ENCODE measurements at places on chromosomes 12 and 14. TPM values are rescaled to one million over a fixed set of nuclear protein-coding genes. Genes with fewer than 3 reads are reported as not detected.
A peak's percentile ranks its signal among the peaks of the same experiment; 100 is the strongest.

GRCh38 chr14:23060536-23061260 is 3.4 kb upstream of the CDH24 start:
- no peak overlapping the region for H3K27ac ChIP-seq
- H3K27me3 ChIP-seq: no peaks in the 10 kb centered on the region
- H3K36me3 ChIP-seq: peaks cover 31% of the 10 kb centered on the region

DNA sequence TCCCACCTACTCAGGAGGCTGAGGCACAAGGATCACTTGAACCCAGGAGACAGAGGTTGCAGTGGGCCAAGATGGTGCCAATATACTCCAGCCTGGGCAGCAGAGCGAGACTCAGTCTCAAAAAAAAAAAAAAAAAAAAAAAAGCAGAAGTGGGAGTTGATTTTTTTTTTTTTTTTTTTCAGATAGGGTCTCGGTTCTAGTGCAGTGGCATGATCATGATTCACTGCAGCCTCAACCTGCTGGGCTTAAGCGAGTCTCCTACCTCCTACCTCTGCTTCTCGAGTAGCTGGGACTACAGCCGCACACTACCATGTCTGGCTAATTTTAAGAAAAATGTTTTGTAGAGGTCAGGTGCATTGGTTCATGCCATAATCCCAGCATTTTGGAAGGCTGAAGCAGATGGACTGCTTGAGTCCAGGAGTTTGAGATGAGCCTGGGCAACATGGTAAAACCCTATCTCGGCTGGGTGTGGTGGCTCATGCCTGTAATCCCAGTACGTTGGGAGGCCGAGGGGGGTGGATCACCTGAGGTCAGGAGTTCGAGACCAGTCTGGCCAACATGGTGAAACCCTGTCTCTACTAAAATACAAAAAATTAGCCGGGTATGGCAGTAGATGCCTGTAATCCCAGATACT is 16.3 kb upstream of the HSP90AA1 start:
- no peaks in the 10 kb centered on the region for H3K27me3 ChIP-seq
- H3K4me3 ChIP-seq: no peak overlapping the region
- no peak for DNase-seq
- no peaks in the 10 kb centered on the region for H3K36me3 ChIP-seq
- H3K27ac ChIP-seq: no peak overlapping the region
- no peaks in the 10 kb centered on the region for H3K4me1 ChIP-seq

GRCh38 chr12:71439613-71440344 is at the start of gene LGR5:
Gene LGR5 (plus strand): TSS chr12:71439798. CDS start chr12:71440081, 283 bp downstream.
- DNase-seq: peak; percentile 39
- H3K36me3 ChIP-seq: peaks cover 6% of the 10 kb centered on the region
- peaks cover 21% of the 10 kb centered on the region for H3K4me1 ChIP-seq
- H3K4me3 ChIP-seq: peak within 1 kb of the TSS; percentile 64
- H3K27ac ChIP-seq: peak within 1 kb of the TSS; percentile 63

DNA sequence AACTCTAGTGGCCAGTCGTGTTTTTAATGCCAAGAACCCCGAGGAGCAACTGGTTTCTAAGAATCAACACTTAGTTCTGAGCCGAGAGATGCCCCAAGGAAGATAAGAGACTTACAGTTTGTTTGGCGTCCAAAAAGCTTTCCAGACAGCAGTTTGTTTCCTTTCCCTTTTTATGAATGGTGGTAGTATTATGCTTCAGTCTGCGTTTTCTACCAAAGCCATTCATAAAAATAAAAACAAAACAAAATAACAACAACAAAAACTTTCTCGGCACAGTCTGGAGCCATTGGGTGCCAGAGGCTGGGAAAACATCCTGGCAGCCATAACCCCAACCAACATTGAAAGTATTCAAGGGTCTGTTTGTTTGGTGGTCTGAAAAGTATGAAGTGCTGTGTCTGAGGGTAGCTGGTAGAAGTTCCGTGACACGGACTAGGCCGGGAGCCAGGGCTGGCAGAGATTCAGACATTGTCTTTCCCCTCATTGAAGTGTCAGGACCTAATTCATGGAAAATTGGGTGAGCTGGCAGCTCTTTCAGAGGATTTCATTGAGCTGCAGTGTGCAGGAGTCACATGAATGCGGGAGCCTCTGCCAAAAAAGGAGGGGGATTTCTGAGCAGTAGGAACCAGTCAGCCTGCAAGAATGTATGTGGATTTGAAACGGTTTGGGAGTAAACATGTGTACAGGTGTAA is 124.2 kb downstream of the HMGA2 start:
- H3K4me1 ChIP-seq: peaks cover 21% of the 10 kb centered on the region
- H3K27me3 ChIP-seq: no peaks in the 10 kb centered on the region
- no peak overlapping the region for H3K4me3 ChIP-seq

Gene USP44
- 13.3 TPM for total RNA-seq

DNA sequence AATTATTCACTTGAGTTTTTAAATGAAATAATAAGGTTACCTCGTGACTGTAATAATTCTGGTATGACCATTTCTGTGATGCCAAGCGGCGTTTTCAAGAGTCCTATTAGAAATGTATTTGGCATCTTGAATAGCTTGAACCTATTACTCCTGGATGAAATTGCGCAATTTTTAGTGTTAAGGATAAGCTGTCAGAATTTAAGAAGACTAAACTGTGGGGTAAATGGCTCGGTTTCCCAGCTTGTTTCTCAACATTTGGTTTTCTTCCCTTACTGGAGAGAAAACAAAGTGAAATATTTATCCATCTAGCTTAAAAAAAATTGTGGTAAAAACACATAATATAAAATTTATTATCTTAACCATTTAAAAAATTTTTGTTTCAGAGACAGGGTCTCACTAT is 26.8 kb downstream of the PCNX1 start:
- H3K36me3 ChIP-seq: peaks cover 16% of the 10 kb centered on the region
- no peak overlapping the region for H3K4me3 ChIP-seq
- H3K27ac ChIP-seq: no peak overlapping the region
- no peaks in the 10 kb centered on the region for H3K27me3 ChIP-seq

Gene TAS2R7
- total RNA-seq: not detected

- H3K36me3 ChIP-seq: no peaks in the 10 kb centered on the region
- peaks cover 8% of the 10 kb centered on the region for H3K4me1 ChIP-seq
- H3K27ac ChIP-seq: no peak overlapping the region
- H3K4me3 ChIP-seq: no peak overlapping the region
- no peak for DNase-seq
Measured at GRCh38 chr14:99753225-99754140, 39.7 kb upstream of the EML1 start.

- H3K4me1 ChIP-seq: no peaks in the 10 kb centered on the region
- H3K4me3 ChIP-seq: no peak overlapping the region
- no peaks in the 10 kb centered on the region for H3K27me3 ChIP-seq
- no peak for DNase-seq
- H3K27ac ChIP-seq: no peak overlapping the region
Measured at GRCh38 chr12:39277416-39277815, 165.5 kb downstream of the KIF21A start.

Gene FGF23
- 0.14 TPM for total RNA-seq

Gene FLVCR2
- 6.3 TPM for total RNA-seq

Gene ARHGDIB
- 0.79 TPM for total RNA-seq

Gene KERA
- not detected for total RNA-seq

Gene POTEG
- total RNA-seq: not detected

DNA sequence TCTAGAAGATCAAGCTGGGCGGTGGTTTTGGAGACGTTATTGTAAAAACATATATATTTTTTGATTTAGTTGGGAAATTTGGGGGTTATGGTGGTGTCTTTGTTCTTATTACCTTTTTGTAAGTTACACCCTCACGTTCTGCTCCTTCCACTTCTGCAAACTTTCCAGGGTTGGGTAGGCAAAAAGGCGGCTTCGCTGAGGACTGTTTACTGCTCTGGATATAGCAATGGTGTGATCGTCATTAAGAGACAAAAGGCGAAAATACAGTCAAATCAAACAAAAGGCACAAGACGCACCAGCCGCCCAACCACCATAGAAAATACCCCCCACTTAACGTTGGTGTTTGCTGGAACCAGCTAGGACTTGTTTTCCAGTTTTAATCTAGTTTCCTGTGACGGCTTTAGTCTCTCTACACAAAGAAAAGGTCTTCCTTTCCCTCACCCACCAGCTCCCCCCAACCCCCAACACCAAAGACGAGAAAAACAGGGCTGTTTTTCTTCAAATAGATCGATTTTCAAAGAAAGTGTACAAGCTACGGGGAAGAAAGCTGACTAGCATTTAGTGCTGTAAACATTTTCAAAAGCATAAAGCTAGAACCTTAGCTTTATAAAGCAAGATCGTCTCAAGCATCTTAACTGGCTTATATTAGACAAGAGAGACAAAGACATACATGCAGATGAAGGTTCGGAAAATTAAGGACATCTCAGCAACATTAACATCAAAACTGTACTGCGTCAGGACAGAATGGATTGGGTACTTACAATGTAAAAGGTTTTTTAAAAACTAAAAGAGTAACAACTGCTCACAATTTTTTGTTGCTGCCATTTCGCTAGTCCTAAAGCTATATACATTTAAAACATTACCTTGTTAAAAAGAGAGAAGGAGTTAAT is 2.0 kb upstream of the SETD1B start:
- H3K27me3 ChIP-seq: no peaks in the 10 kb centered on the region
- peak overlapping the region; percentile 90 for H3K4me3 ChIP-seq
- peaks cover 13% of the 10 kb centered on the region for H3K36me3 ChIP-seq

GRCh38 chr12:132133952-132134652 is 10.0 kb downstream of the DDX51 start:
- H3K27ac ChIP-seq: peak overlapping the region; percentile 2
- H3K36me3 ChIP-seq: peaks cover 12% of the 10 kb centered on the region

Gene CHURC1
- 37.2 TPM for total RNA-seq

DNA sequence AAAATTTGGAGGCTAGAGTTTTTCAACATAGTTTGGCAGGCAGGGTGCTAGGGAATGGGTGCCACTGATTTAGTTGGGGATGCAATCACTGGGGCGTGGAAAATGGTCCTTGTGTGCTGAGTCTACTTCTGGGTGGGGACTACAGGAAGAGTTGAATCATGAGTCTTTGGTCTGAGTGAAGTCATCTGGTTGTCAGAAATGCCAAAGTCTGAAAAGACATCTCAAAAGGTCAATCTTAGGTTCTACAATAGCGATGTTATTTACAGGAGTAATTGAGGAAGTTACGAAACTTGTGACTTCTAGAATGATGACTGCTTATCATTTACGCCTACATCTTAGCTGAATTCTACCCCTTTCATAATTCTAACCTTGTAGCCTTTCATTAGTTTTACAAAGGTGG is 209.1 kb downstream of the NUBPL start:
- no peak overlapping the region for H3K27ac ChIP-seq
- H3K27me3 ChIP-seq: no peaks in the 10 kb centered on the region
- no peaks in the 10 kb centered on the region for H3K36me3 ChIP-seq
- peaks cover 8% of the 10 kb centered on the region for H3K4me1 ChIP-seq
- no peak for DNase-seq

GRCh38 chr12:104376650-104377513 is 73.3 kb downstream of the EID3 start:
- H3K4me1 ChIP-seq: no peaks in the 10 kb centered on the region
- H3K36me3 ChIP-seq: no peaks in the 10 kb centered on the region
- H3K27me3 ChIP-seq: peaks cover 14% of the 10 kb centered on the region
- no peak for DNase-seq

GRCh38 chr14:101328412-101329028 is 232.8 kb upstream of the DIO3 start:
- H3K4me1 ChIP-seq: peaks cover 14% of the 10 kb centered on the region
- H3K36me3 ChIP-seq: peaks cover 3% of the 10 kb centered on the region
- H3K27ac ChIP-seq: no peak overlapping the region
- DNase-seq: no peak

DNA sequence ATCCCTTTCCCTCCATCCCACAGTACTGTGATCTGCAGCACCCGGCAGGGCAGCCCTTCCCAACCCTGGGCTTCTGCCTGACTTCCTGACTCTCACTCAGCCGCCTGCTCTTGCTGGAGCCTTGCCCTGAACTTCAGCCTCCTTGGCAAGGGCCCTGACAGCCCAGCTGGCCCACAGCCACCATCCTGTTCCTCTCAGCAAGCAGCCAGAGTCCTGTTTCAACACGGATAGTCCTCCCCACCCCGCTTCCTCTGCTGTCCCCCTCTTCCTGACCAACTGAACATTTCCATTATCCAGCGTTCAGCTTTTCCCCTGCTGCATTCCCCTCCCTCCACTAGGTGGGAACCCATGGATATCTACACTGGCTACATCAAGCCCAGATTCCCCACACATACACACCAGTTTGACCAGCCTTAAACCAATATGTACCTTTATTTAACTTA is 74.0 kb upstream of the MDM1 start:
- no peak overlapping the region for H3K27ac ChIP-seq
- DNase-seq: no peak
- H3K27me3 ChIP-seq: peaks cover 12% of the 10 kb centered on the region
- peaks cover 3% of the 10 kb centered on the region for H3K4me1 ChIP-seq
- H3K36me3 ChIP-seq: no peaks in the 10 kb centered on the region

Gene JPH4
- total RNA-seq: not detected

DNA sequence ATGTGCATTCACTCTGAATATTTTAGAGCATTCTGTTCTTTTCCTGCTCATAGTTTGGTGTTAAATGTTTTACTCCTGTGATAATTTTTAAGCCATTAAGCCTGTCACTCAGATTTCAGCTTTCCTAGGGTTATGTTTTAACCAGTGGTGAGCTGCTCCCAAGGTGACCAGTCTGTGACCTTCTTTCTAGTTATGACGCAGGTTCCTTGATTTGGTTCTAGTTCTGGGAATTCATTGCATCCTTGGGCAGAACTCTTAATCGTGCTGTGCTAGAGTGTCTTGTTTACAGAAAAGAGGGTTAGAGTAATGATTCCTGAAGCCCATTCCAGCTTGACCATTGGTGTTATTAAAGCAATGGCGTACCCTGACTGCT is 2.2 kb downstream of the GABARAPL1 start:
- no peaks in the 10 kb centered on the region for H3K27me3 ChIP-seq
- H3K27ac ChIP-seq: peak overlapping the region; percentile 100
- peaks cover 6% of the 10 kb centered on the region for H3K36me3 ChIP-seq
- peak overlapping the region; percentile 89 for H3K4me3 ChIP-seq
- DNase-seq: no peak
- peaks cover 23% of the 10 kb centered on the region for H3K4me1 ChIP-seq

DNA sequence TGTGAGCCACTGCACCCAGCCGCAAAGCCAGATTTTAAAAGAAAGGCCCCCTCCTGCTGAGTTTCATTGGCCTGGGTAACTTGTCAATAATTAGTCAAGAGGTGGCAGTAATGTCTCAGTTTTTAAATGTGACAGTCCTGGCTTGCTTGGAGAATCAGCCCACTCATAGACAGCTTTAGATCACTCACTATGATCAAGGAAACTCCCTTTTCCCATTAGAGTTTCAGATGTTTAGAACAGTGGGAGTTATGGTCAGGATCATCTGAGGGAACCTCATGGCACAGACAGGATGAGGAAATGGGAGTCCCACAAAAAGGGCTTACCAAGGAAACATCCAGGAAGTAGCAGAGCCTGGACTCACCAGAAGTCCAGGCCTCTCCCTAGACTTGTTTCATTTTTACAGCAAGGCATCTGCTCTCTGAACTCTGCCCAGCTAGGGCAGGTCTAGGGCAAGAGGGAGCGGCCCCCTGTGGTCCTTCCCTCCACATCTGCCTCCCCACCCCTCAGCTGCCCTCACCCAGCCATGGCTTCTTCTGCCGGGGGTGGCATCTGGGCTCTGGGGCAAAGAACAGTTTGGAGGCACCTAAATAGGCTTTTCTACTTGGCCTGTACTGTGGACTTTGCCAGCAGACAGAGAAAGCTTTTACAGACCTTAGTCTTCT is 11.2 kb downstream of the BCL2L14 start:
- H3K4me3 ChIP-seq: no peak overlapping the region
- H3K27ac ChIP-seq: peak overlapping the region; percentile 42
- H3K27me3 ChIP-seq: peaks cover 6% of the 10 kb centered on the region
- peaks cover 2% of the 10 kb centered on the region for H3K36me3 ChIP-seq
- H3K4me1 ChIP-seq: peaks cover 9% of the 10 kb centered on the region

Gene HSPB8
- total RNA-seq: 38.7 TPM

Gene CISTR
- not detected for total RNA-seq

Measured in progenitor cell of endocrine pancreas (in vitro differentiated cells).